SJCRH30 (cell line): ENCODE measurements at places on chromosomes 2 and 18.

GRCh38 chr2:200090683-200091082 lies 135.3 kb downstream of the MAIP1 start:
- no peak for DNase-seq

- no peak for DNase-seq
Measured at GRCh38 chr2:234329202-234329960, 167.5 kb downstream of the ARL4C start.

DNA sequence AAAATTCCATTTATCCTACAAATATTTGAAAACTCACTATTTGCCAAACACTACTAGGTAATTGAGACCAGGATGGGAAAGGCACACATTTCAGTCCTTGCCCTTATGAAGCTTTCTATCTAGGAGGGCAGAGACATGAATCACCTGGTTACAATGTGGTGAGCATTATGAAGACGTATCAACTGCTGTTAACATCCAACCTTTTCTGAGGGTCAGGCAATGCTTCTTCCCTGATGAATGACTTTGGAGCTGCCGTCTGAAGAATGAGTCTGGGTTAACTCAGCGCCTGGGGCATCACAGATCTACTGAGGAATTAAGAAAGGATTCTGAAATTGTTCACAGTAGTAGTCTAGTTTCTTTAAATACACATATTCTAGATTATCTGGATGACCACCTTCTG lies 62.1 kb upstream of the NOSTRIN start:
- DNase-seq, result no peak

- no peak for DNase-seq
Measured at GRCh38 chr2:38233231-38233983, 143.7 kb downstream of the ATL2 start.

- DNase-seq, result no peak
Measured at GRCh38 chr2:157842106-157842879, 33.8 kb downstream of the ACVR1 start.
